NCI-H2171 (cell line): ENCODE measurements at places on chromosomes 5 and 9.

GRCh38 chr5:12017007-12017406 lies 112.8 kb upstream of the CTNND2 start:
- no peak for DNase-seq

DNA sequence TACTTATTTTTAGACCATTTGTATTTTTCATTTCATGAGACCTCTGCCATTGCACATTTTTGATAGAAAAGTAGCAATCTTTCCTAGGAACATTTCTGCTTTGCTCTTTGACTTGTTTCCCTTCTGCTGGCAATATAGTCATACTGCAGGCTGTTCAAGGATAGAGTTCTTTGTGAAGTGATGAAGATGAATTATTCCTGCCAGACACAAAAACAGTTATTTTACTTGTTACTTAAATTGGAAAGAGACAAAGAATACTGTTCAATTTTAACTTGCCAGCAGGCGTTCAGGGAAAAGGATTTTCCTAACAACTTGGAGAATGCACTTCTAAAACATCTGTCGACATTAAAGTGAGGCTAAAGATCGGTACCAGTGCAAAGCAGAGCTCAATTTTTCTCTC lies 251.7 kb upstream of the ACTBL2 start:
- no peak for DNase-seq

DNA sequence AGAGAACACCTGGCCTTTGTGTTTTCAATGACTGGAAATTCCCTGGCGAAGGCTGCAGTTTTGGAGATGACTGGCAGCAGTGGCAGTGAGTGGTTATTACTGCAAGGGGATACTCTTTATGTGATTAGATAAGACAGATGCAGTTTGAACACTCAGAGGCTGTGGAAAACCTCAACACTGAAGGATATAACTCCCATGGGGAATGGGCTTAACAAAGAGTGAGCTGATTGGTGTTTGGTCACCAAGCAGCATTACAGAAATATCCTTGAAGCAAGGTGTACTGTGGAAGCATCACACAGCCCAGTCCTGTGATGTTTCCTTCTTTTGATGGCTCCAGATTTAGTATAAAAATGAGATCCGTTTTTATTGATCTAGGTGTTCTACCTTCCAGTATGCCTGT lies 490.7 kb upstream of the PTPRD start:
- DNase-seq: peak; percentile 77

GRCh38 chr9:110103257-110103656 lies 104.7 kb downstream of the C9orf152 start:
- DNase-seq: no peak

- DNase-seq: no peak
Measured at GRCh38 chr5:59584858-59585846, 308.4 kb downstream of the PDE4D start.

DNA sequence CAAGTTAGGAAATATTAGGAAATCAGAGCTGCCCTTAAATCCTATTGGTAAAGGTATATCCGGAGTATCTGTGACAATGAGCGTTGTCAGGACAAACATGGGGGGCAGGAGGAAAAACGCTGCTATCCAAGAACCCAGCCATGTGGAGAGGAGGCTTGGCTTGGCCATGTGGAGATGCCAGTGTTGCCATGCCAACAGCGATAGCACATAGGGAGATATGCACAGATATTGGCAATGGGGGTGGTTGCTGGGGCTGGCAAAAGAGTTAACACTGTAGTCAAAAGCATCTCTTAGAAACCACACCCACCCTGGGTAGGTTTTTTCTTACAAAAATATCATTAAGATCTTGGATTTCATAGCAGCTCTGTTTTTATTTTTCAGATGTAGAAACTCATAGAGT lies 106.4 kb upstream of the ASTN2 start:
- no peak for DNase-seq

DNA sequence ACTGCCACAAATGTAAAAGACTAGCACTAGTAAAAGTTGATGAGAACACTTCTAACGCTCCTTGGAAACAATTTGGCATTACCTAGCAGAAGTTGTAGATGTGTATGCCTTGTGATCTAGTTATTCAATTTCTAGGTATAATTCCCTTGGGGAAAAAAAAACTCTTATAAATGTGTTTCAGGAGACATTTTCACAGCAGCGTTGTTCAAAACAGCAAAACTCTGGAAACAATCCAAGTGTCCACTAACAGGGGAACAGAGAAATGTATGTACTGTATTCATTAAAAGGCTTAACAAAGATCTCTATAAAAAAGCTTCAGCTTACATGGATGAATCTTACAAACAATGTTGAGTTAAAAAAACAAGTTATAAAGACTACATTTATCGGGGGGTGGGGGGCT lies 30.4 kb downstream of the NR3C1 start:
- peak; percentile 4 for DNase-seq

DNA sequence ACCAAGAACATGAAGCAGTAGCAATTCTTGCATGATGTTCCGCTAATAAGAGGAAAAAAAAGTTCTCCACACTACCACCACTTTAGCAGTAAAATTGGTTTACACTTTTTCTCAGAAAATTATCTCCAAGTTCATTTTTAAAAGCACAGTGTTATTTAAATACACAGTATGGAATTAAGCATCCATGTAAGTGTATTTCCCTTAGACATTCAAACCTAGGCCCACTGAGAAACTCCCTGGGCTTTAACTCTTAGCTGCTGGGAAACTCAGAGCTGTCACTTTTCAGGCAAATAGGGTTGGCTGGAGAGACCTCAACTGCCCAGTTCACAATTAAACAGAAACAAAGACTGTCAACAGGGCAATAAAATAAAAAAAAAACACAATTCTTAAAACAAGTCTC lies 2.7 kb downstream of the GNAQ start:
- no peak for DNase-seq

GRCh38 chr5:7320701-7321301 lies 75.1 kb upstream of the ADCY2 start:
- DNase-seq: no peak
